ENCODE measurements at places on chromosomes 11 and 22. TPM values are rescaled to one million over a fixed set of nuclear protein-coding genes. Genes with fewer than 3 reads are reported as not detected.

DNA sequence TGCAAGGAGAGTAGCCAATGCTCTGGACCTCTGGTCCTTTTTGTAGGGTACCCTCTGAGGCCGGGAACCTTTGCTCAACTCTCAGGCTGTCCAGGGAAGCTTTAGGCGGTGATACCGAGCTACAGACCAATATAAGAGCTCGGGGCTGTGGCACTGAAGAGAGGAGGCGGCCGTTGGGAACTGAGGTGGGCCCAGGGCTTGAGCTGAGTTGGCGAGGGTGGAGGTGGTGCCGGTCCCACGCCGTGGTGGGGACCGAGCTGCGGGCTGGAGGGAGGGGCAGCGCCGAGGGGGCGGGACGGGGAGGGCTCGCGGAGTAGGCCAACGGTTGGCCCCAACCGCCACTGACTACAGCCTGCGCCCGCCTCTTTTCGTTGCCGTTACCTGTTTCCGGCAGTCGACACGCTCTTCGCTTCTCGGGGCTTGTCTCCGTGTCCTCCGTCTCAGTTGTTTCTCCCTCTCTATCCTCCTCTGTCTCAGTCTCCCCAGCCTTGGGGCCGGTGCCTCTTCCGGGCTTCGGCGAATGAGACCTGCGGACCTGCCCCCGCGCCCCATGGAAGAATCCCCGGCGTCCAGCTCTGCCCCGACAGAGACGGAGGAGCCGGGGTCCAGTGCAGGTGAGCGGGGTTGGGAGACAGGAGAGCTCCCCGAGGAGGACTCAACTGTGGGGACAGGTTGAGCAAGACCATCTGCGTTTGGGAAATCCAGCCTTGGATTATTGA, at the start of gene NEU3:
Gene NEU3, plus strand, starts transcription at position 393 of the 719 bp plus-strand sequence. Its CDS starts 128 bp downstream, at position 521.
- DNase-seq, result peak; percentile 73

GRCh38 chr11:28343304-28344233, 235.4 kb downstream of the METTL15 start:
- no peak for DNase-seq

DNA sequence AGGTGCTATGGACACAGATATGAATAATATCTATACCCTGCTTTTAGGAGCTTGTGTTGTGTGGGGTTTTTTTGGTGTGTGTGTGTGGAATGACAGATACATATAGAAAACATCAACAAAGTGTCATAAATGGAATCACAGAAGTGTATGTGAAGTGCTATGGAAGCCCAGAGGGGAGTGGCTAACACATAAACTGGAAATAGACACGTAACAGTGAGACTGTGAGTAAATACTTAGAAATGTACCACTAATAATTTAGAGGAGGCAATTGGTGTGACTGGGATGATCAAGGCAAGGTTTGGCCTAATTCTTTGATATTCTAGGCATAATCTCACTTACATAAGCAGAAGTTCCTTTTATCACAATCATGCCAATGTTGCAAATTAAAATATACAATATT, 169.3 kb upstream of the TENM4 start:
- DNase-seq, result no peak

GRCh38 chr11:35802221-35802620, 139.6 kb downstream of the TRIM44 start:
- no peak for DNase-seq

DNA sequence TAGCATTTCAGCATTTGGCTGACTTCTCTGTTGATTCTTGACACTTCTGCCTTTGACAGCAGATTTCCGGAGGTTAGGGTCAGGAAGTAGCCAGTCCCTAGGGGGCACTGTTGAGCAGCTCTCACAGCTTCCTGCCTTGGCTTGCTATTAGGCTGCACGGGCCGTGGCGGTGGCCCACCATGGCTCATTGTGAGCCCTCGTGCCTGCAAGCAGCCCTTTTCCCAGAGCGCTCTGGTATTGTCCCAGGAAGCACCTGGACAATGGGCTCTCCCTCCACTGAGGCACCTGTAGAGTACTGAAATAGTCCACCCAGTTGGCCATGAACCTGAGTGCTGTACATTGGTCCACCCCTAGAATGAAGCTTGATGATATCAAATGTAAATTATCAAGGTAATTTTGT, 100.2 kb upstream of the GAL start:
- peak; percentile 6 for DNase-seq

DNA sequence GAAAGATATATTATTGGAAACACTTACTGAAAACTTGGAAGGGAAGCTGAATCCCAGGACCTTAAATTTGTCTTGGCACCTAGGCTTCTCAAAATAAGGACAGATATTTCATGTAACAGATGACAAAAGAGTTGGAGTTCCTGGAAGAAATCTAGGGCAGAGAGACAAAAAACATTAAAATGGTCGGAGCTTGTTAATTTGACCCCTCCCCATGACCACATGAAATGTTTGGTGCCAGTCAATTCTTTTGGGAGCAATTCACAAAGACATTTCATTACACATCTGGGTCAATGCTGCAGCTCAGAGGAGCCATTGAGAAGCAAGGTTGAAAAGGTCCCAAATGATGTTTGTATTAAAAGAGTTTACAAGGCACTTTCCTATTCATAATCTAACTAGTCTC, 162.0 kb upstream of the GUCY1A2 start:
- DNase-seq, result no peak

CCDC15 gene
- 2.7 TPM for polyA plus RNA-seq

MS4A13 gene
- polyA plus RNA-seq, result not detected

HTATIP2 gene
- polyA plus RNA-seq, result 4.0 TPM

FREY1 gene
- polyA plus RNA-seq, result 0.26 TPM

YWHAH gene
- 92.0 TPM for polyA plus RNA-seq

SEC14L2 gene
- polyA plus RNA-seq, result 2.0 TPM

TSSK2 gene
- polyA plus RNA-seq, result 0.56 TPM

All from hindlimb muscle (tissue), 1 donor.